ENCODE measurements at places on chromosomes 1 and 21. TPM values are rescaled to one million over a fixed set of nuclear protein-coding genes. Genes with fewer than 3 reads are reported as not detected.

DNA sequence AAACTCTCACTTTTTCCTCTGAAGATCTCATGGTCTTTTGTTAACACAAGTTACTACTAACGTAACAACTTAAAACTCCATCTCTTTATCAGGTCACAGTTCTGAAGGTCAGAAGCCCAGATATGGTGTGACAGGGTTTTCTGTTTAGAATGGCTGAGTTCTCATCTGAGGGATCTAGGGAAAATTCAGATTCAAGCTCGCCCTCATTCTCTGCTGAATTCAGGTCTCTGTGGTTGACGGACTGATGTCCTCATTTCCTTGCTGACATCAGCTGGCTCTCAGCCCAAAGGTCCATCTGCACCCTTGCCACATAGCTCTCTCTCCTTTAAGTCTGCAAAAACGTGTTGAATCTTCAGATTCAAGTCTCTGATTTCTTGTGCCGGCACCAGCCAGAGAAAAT lies 6.1 kb upstream of the NTPCR start:
- DNase-seq, result no peak

The B4GALT2 gene
- 56.4 TPM for total RNA-seq

The UTS2 gene
- not detected for total RNA-seq

- no peak for DNase-seq
Observed at GRCh38 chr1:8858112-8858668, 20.3 kb downstream of the ENO1 start.

- no peak for DNase-seq
Observed at GRCh38 chr1:53543778-53544695, 84.8 kb downstream of the DMRTB1 start.

DNA sequence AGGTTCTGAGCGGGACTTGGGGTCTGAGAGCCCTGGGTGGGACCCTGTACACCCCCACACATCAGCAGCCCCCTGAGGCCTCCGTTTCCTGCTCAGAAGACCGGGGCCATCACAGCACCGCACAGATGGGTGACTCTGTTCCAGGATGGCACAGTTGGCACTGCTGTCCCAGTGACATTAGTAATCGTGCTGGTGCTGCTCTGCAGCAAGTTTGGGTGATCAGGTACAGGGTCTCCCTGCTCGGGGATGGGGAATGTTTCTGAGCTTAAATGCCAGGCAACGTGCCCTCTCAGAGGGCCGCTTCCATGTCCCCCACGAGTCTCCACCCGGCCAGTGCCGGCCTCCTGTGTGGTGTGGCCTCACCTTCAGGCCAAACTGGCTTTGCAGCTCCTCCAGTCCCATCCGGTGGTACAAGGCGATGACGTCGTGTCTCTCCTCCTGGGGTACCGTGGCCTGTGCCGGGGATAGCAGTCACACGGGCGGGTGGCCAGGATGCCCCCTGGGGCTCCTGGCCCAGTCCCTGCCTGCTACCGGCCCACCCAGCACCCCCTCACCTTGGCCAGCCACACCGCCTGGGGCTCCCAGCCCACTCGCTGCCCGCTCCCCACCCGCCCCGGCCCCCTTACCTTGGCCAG lies 17.1 kb downstream of the PRXL2B start:
- DNase-seq, result no peak

GRCh38 chr1:202249436-202249835 lies 55.8 kb downstream of the LGR6 start:
- no peak for DNase-seq

DNA sequence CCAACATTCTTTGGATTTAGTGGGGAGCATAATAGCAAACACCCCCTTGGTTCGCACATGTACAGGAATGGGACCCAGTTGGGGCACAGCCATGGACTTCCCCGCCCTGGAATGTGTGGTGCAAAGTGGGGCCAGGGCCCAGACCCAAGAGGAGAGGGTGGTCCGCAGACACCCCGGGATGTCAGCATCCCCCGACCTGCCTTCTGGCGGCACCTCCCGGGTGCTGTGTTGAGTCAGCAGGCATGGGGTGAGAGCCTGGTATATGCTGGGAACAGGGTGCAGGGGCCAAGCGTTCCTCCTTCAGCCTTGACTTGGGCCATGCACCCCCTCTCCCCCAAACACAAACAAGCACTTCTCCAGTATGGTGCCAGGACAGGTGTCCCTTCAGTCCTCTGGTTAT lies 21.8 kb downstream of the UQCRHL start:
- no peak for DNase-seq

The CIART gene
- total RNA-seq, result 11.7 TPM

GRCh38 chr1:182446033-182446669 lies 3.8 kb upstream of the RGSL1 start:
- DNase-seq, result peak; percentile 29

DNA sequence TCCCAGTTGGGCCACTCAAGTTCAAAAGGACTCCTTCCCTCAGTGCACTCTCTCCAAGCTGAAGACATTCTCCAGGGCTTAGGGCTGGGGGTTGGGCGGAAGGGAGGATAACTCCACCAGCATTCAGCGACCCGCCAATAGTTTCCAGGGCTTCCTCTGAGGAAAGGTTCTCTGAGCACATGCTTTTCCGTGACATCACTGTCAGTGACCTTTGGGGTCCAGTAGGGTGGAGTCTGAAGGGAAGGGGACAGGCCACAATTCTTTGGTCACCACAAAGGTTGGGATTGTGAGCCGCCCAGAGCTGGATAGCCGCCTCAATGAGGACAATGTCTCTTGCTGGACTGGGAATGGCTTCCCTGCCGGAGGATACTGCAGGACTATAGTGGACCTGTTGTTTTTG lies 22.8 kb upstream of the RXRG start:
- no peak for DNase-seq

- peak; percentile 11 for DNase-seq
Observed at GRCh38 chr1:50080904-50081586, 27.7 kb upstream of the ELAVL4 start.

DNA sequence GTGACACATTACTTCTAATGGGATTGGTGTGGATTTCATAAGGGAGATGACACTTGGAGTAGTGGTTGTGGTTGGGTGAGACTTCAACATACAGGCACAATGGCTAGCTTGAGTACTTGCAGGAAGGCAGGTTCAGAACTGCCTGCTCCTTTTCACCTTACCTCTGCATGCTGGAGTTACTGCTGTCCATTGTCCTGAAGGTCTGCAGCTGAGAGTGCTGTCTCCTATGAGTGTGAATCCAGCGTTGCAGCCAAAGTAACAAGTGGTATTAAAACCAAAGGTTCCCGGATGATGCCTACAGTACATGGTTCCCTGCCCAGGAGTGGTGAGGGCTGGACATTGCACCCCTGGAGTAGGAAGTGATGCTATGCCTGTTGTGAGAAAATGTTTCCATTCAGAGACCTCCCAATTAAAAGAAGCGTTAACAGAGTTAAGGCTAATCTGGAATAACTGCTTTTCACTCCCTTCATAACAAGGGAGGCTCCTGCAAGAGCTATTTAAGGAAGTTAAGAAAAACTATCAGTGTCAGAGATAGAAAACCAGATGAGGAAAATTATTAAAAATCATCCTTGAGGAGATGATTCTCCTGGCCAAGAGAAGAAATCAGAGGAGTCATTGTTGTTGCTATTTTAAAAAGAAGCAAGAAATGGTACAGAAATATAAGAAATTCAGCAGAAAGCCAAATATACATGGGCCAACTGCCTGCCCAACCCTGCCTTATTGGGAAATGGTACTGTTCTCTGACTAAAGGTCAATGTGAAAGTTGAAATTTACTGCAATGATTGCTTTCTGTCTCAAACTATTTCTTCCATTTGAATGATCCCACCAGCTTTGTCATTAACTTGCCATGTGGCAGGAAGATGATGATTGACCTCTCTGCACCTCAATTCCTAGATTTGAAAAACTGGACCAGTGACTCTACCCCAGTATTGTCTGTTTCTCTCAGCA lies 9.8 kb upstream of the F5 start:
- no peak for DNase-seq

The HAO2 gene
- total RNA-seq, result not detected

- no peak for DNase-seq
Observed at GRCh38 chr1:229432905-229433304, 989 bp downstream of the ACTA1 start.

- DNase-seq, result no peak
Observed at GRCh38 chr1:165415068-165415467, 29.9 kb downstream of the RXRG start.

DNA sequence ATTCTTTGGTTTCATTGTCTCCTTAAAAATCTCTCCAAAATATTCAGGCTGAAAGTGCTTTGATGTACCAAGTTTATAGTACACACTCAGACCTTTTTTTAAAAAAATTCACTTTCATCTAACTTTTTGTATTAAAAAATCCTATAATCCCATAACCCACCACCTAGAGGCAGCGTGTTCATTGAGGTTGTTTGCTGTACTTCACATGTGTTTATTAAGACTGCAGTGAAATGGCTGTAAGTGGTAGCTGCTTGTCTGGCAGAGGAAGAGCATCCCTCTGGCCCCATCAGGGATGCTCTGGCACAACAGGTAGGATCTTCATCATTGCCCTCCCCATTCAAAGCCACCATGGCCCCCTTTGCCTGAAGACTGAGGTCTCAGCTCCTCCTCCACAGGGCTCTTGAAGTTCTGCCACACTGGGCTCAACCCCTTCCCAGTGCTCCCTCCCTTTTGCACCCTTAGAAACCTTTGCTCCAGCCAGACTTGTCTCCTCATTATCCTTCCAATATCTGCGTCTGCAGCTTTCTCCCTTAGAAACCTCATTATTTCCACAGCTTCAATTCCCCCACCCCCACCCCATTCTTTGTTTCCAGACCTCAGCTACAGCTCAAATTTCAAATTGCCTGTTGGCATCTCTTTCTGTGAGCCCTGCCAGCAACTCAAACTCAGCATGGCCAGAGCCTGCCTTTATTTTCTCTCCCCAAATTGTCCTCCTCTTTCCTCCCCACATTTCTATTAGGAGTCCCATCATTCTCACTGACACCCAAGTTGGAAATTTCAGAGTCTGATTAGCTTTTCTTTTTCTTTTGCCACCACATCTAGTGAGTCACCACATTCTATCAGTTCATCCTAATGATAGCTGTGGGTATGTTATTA lies 369.6 kb upstream of the USP24 start:
- DNase-seq, result peak; percentile 36

The SH3D21 gene
- total RNA-seq, result 1.9 TPM

The MEF2D gene
- 5.5 TPM for total RNA-seq

- DNase-seq, result no peak
Observed at GRCh38 chr1:51316846-51317120, 13.6 kb downstream of the TTC39A start.

The HSD11B1 gene
- total RNA-seq, result not detected

DNA sequence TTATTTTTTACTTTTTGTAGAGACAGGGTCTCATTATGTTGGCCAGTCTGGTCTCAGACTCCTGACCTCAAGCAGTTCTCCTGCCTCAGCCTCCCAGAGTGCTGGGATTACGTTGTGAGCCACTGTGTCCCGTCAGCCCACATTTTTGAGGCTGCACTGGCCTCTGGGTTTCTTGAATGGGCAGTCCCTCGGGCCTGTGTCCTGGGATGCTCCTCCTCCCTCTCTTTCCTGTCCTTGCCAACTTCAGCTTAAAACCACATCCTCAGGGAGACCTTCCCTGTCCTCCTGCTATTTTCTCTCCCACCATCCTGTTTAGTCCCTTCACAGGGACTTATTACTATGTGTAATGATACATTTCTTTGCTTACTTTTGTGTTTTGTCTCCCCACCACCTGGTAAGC lies 31.4 kb upstream of the LYST start:
- no peak for DNase-seq

DNA sequence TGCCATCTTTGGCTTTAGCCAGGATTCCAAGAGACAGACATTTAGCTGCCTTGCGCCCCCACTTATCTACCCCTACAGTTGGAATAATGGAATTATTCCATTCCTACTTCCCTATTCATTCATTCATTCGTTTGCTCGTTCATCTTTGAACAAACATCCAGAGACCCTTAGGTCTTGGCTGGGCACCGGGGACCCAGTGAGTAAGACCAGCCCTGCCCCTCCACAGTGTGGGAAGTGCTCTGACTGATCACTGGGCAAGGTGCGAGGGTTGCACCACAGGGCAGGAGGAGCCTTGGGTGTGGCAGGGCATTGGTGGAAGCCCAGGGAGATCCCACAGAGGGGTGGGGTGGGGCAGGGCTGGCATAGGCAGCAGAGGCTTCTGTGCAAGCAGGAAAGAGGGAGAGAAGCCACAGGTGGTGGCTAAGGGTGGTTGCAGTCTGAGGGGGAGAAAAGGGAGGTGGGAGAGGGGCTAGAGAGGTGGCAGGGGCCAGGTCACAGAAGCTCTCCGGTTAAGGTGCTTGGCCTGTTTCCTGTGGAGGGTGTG lies 35.0 kb upstream of the TMEM61 start:
- DNase-seq, result no peak

DNA sequence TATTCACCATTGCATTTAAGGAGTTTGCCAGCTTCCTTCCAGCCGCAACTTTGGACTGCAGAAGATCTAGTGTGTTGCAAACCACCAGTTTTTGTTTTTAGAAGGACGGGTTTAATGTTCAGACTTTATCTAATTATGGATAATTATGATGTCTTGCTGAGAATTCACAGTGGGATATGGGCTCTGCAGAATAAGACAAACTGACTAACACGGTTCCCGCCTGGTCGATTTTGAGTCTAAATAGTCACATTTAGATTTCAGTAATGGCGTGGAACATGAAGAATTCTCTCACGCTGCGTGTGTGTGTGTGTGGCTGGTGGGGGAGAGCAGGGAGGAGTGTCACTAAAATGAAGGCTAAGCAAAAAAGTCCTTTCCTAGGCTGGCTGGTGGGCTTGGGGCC lies 48.5 kb upstream of the DMRTB1 start:
- DNase-seq, result no peak

The CSMD2 gene
- total RNA-seq, result not detected

- DNase-seq, result no peak
Observed at GRCh38 chr1:206050655-206051235, 2.2 kb upstream of the RHEX start.

The ZNF496 gene
- total RNA-seq, result 61.8 TPM

The RPL22 gene
- total RNA-seq, result 296 TPM

DNA sequence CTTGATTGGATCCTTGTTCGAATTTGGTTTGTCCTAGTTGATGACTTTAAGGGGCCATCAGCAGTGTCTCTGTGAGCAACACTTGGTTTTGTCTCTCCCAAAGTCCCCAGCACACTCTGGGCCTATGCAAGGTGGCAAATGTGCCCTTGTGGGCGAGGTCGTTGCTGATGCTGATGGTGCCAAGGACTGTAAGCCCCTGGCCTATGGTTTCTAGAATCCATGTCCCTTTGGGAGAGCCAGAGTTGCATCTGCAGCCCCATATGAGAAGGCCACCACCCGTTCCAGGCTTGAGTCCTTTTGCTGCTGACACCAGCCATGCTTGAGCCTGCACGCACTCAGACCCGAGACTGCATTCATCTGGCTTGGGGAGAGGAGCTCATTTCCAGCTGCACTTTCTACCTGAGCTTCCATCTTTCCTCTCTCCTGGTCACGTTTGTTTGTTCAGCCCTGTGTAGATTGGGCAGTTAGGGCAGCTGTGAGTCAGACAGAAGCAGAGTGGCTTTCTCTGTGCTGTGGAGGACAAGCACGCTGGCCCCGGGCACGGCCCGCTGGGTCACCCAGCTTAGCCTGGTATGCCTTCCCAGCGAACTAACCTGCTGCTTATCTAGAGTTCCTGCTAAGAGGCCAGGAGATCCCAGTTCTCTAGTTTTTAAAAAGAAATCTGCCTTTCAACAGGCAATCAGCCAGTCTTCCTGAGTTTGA lies 52.1 kb upstream of the CSF3R start:
- no peak for DNase-seq

Measured in G401 (cell line).